ENCODE measurements at places on chromosomes 12 and 14.

- DNase-seq: no peak
Measured at GRCh38 chr14:24414077-24414476, 15.3 kb downstream of the NYNRIN start.

DNA sequence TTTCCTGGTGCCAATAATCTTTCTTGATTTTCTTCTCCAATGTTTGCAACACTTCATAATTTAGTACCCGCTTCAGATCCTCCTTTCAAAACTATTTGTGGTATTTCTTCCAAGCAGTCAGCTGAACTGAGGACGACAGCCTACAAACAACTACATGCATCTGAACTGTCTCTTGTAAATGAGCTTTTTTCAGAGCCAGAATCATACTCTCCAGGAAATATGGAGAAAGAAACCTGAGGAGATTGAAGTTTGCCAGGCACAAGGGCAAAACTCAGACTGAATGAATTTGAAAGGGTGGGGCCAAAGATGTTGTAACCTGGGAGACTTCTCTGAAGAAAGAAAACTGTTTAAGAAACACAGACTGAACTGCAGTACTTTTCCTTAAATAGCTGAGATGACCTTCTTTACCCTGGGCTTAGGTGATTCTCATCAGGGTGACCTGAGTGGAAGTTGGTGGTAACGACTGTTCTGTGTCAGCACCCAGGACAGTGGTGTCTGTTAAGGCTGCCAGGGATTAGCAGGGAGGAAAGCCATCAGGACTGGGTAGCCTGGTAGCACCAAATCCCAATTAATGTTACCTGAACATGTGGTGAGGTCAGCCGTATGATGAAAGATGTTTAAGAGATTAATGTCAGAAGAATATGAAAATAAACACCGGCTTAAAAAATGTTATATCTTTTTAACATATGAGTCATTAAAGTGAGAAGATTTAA, 95.0 kb downstream of the TGFB3 start:
- no peak for DNase-seq

- no peak for DNase-seq
Measured at GRCh38 chr12:60465060-60465459, 869.2 kb downstream of the SLC16A7 start.

- no peak for DNase-seq
Measured at GRCh38 chr12:100608776-100609175, 35.3 kb downstream of the GAS2L3 start.

GRCh38 chr12:65497660-65498059, 219.2 kb downstream of the MSRB3 start:
- DNase-seq: no peak

GRCh38 chr12:51821440-51822260, 26.9 kb downstream of the FIGNL2 start:
- peak; percentile 16 for DNase-seq

DNA sequence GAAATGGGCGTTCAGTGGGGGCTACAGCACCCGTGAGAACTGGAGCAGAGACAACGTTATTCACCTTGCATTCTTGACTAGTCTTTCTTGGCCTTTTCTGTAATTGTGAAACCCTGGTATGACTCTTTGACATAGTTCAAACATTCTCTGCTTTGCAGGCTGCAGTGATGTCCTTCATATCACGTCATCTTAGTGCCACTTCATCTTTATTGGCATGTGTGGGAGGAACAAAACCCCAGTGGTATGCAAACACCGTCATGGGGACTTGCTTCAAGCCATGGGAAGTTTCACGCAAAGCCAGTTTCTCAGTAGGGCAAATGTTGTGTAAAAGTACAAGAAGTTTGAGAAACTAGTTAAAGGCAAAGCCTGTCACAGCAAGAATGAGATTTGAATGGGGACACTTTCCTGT, 20.2 kb upstream of the DUSP16 start:
- DNase-seq: no peak

GRCh38 chr12:120851944-120852343, 52.2 kb downstream of the SPPL3 start:
- DNase-seq: no peak

GRCh38 chr12:88538250-88538649, 42.0 kb downstream of the KITLG start:
- no peak for DNase-seq

DNA sequence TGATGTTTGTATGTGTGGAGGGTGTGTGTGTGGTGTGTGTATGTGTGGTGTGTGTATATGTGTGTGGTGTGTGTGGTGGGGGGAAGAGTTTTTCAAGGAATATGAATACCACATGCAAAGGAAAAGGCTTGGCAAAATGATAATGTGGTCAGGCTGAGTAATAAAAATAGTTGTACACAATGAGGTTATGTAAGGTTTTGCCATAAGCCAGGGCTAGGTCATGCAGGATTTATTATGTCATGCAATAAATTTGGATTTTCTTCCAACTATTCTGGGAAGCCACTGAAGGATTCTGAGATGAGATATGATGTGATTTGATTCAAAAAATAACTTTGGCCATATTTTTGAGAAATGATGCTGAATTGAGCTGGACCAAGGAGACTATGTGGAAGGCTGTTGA, 1191.6 kb upstream of the SEL1L start:
- no peak for DNase-seq
